ENCODE measurements at places on chromosomes 5 and 9.

GRCh38 chr5:10932426-10932825 is 171.4 kb upstream of the DAP start:
- no peak for DNase-seq

DNA sequence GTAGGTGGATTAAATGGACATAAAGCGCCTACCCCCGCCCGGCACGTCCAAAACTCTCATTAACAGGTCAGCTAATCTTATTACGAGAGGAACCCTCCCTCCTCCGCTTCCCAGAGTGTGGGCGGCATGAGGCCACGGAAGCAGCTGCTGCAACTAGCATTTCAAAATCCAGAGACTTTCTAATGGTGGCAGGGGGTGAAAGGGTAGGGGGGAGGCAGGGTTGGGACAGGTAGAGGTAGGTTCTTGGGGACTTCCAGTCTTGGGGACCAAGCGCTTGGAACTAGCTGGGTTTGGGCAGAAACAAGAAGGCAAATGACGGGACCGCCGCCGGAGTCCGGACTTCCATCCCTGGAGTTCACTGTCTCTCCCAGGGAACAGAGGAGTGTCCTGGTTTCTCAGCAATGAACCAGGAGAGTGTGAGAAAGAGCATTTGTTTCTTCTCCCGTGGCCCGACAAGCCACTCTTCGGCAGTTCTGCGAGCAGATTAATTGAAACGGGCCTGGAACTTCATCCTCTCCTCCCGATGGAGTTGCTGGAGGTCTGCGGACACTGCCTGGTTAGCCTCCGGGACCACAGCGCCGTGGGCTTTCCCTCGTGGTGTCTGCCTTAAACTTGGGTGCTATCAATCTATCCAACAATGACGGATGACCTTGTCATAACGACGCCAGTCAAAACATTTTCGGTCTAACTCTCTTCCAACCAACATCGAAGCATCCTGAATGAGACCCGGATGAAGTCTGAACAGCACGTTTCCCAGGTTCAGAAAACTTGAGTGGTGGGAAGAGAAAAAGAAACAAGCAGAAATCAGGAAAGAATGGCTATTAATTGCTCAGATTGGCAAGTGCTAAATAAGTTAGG is 1.6 kb upstream of the PRDM6 start:
- no peak for DNase-seq

GRCh38 chr5:124745928-124746915 is at the start of gene ZNF608:
TSS of gene ZNF608 (minus strand) at chr5:124746639. CDS start at chr5:124744989, 1,650 bp downstream.
- no peak for DNase-seq

GRCh38 chr5:151110992-151111391 is 30.2 kb upstream of the TNIP1 start:
- DNase-seq, result peak; percentile 68

GRCh38 chr5:151872701-151873100 is 52.0 kb downstream of the GLRA1 start:
- DNase-seq, result no peak

DNA sequence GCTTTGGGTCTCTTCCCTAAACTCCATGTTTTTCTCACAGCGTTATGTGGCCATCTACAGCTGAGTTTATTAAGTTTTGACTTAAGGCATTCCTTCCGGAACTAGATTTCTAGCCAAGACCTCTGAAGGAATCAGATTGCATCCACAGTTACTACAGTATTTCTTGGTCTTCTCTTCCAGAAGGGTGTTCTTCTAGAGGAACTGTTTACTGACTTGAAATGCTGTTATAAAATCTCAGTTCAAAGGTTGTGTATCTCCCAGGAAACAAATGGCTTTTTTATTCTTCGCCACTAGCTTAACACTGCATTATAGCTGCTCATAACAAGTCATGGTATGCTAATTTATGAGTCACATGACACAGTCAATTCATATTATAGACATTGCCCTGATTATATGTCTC is 55.3 kb upstream of the RAD23B start:
- DNase-seq, result no peak

DNA sequence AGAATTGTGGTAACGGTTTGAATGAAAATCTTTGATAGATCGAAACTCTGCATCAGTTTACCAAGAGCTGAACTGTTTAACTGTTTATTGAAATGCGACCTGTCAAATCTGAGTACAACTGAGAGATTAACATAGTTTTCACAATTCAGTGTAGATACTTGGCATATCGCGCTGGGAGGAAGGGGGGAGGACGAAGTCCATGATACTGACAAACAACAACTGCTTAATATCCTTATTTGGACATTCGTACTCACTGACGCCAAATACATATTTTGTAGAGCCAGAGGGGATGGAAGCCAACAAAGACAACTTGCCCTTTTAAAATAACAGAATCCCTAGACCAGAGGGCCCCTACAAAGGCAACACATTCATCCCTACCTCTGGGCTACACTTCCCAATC is 93.2 kb downstream of the GLIS3 start:
- no peak for DNase-seq
